GM04504 (cell line): ENCODE measurements at places on chromosomes 4 and X.

DNA sequence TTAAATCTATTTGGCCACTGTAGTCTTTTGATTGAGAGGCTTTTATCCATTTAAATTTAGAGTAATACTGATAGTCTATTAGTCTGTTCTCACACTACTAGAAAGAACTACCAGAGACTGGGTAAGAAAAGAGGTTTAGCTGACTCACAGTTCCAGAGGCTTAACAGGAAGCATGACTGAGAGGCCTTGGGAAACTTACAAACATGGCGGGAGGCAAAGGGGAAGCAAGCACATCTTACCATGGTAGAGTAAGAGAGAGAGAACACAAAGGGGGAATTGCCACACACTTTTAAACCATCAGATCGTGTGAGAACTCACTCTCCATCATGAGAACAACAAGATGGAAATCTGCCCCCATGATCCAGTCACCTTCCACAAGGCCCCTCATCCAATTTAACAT lies 410.9 kb downstream of the PDGFC start:
- no peak for DNase-seq

DNA sequence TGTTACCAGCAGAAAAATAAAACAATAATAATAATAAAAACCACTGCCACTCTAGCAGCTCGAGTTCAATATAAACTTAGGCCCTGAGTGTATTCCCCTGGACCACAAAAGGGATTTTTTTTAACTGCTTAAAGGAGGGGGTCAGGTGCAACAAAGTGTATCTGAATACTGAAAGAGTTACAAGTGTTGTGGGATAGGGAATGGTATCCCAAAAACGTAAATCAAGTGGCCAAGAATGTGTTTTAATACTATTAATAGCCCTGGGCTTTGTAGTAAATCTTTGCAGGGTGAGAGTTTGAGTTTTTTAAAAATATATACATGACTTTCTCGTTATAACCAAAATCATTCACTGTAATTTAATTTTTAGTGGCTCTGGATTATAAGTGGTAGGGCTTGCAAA lies 860.1 kb upstream of the INTU start:
- DNase-seq: no peak

- no peak for DNase-seq
These were observed 174.3 kb downstream of the ADGRL3 start for GRCh38 chr4:61374447-61374891.

DNA sequence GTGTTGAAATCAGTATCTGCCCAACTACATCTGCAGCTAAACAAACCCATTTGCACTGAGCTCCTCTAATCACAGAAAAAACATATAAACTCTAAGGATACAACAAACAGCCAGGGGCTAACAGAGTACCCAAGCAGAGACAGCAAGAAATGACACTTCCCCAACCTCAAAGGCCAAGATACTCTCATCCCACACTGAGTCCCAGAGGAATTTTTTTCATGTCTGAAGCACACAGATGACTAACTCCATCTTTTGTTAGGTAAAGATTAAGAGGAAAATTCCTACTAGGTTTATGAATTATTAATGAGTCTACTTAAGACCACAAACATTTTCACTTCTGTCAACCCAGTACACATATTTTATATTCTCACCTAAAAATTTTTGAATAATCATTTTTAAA lies 31.6 kb downstream of the SEPSECS start:
- no peak for DNase-seq

- DNase-seq: no peak
These were observed 502.6 kb upstream of the HS3ST1 start for GRCh38 chr4:11931266-11931820.

- no peak for DNase-seq
These were observed 1043.6 kb downstream of the CCSER1 start for GRCh38 chr4:91170768-91171167.

- no peak for DNase-seq
These were observed 48.6 kb downstream of the ASB9 start for GRCh38 chrX:15221321-15221720.

GRCh38 chr4:81651243-81651899 lies 179.7 kb upstream of the RASGEF1B start:
- no peak for DNase-seq

DNA sequence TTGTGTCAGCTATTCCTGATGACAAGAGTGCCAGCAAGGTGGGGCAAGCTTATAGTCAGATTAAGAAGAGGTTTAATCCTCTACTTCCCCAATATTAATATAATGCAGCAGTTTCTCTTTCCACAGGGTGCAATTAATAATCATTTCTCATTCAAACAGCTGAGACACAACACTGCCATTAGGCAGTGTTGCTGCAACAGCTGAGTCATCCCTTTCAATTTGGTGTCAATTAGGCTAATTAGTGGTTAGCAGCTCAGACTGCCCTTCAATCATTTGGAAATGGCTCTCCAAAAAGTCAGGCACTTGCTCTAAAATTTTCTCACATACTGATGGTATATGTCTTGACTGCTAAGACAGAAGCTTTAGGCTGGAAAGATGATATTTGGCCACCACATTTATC lies 265.7 kb upstream of the FAM241A start:
- DNase-seq: no peak
